ENCODE measurements at places on chromosomes 13 and 19.

DNA sequence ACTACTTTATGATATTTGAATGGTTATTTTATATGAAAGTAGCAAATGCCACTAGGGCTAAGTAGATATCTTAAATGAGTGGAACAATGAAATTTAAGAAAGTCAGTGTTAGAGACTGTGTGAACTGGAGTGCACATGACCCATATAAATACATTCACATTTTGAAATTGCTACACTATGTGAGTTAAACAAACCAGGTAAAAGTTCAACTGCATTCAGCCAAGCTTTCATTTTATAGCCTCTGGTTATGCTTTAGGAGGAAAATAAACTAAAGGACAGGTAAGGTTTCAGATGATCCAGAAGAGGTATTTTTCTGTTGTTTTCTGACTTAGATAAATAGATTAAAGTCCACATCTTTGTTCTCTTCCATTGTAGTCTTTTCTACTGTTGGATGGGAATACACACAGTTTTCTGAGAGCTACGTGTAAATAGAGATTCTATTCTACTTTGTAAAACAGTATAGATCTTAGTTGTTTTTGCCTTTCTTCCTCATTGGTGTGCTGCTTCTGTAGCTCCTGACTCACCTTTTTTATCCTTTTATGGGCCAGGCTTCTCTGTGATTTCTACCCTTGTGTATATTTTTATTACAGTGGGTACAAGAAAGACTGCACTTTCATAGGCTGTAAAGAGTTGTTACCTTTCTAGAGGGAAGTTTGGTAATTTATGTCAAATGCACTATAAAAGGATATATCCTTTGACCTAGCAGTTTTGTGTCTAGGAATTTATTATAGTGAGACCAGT, 54.6 kb upstream of the KCTD4 start:
- no peak for DNase-seq

DNA sequence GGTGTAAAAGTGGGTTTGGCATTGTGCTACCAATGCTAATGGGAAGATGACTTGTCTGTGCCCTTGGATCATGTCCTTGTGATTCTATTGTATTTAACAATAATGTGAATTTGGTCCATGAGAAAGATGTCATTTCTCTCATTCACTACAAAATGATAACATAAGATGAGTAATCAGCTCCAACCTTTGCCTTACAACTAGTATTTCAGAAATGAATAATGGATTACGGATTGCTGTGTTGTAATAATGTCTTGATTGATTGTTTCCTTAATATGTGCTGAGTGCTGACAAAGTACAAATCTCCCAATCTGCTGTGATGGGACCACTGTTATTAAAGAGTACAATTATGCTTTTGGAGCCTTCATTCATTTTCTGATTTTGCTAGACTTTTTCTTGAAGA, 375.0 kb downstream of the PCDH9 start:
- DNase-seq: no peak

DNA sequence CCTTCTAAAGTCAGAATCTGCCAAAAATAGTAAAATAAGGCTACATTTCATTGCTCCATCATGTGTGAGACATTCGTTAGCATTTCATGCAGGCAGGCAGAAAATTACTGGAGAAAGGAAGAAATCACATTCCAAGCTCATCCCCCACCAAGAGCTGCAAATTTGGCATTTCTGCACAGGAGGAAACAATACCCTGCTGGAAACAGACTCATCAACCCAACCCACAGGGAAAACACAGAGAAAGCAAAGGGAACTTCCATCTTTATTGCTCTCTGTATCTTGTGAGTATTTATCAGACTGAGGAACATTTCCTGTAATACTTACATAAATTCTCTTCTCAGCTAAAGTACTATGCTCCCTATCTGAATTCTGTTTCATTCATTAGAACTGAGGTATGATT, 95.7 kb downstream of the KCTD12 start:
- DNase-seq: no peak

DNA sequence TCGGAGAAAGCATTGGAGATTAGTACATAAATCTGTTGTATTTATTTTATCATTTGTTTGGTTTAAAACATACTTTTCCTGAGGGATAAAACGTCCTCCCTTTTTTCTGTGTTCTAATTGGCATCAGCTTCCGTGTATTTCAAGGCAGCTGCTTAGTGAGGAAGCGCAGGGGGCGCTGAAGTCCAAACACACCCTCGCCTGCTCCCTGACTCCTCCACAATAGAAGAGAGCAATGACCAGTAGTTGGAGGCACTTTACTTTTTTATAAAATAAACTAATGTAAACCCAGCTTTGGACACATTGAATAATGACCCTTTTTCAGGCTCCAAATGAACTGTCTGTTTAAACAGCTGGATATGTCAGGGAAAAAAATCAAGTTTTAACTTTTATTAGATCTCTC, 79.9 kb downstream of the RNASEH2B start:
- DNase-seq: no peak

- DNase-seq: no peak
Observed at GRCh38 chr19:35913589-35913988, 5.5 kb upstream of the TYROBP start.

DNA sequence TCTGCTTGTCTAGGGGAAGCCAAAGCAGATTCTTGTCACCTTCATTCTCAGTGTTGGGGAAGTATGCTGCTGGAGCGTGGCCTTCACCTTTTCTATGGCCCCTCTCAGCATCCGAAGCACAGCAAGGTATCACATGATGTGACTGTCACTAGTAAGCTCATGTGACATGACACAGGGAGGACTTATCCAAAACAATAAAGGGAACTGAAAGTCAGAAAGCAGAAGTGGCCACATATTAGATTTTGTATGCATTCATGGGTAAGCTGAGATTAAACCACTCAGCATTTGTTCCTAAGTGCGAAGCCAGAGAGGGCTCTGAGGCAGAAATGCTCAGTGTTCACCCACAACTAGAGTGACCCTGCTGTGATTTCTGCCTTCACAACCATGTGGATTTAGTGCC, 72.8 kb upstream of the PCDH8 start:
- no peak for DNase-seq

GRCh38 chr19:49161987-49162386, 4.4 kb downstream of the TRPM4 start:
- DNase-seq: no peak

DNA sequence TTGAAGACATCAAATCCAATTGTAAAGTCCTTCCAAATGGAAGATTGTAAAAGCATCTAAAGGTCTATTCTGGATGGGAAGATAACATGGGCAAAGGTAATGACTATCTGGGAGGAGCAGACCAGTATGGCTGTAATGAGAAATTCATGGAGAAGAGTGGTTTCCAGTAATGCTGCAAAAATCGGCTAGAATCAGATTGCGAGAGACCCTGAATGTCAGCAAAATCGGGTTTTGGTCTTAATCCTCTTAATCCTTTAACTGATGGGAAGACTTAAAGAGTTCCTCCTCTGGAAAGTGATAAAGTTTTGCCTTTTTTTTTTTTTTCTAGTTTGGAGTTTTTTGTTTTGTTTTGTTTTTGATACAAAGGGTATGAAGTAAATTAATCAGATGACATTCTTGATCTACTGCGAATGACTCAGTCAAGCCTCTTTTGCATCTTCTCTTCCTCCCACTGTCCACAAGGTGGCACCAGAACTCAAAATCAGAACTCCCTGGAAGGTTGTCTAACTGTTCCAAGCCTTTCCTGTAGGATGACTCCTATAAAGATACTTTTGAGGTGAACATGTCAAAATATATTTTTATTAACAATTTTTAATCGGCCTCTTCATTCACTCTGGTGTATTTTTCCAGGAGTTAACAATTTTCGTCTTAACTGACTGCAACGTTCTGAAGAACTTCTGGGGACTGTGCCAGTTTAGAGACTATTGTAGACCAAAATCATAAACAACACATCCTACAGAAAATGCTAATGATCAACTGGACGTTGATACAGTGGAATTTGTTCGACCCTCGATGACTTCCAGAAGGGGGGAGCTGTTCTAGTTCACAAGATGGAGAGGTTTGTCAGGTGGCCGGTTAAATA, 213.3 kb upstream of the MIR17HG start:
- no peak for DNase-seq

DNA sequence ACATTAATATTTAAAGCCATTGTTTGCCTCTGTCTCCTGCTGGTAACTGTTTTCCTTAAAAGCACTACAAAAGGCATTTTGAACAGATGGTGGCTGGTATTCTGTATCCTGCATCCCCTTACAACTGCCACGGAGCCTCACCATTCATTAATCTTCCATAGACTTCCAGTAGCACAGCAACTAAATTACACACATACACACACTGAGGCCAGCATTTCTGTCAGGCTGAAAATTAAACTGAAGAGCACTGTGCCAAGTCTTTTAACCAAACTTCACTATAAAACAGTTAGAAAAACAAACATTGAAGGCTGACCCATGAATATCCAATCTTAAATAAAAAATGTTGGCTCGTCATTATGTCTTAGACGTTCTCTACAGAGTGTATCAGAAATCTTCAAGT, 697.8 kb downstream of the DACH1 start:
- no peak for DNase-seq

DNA sequence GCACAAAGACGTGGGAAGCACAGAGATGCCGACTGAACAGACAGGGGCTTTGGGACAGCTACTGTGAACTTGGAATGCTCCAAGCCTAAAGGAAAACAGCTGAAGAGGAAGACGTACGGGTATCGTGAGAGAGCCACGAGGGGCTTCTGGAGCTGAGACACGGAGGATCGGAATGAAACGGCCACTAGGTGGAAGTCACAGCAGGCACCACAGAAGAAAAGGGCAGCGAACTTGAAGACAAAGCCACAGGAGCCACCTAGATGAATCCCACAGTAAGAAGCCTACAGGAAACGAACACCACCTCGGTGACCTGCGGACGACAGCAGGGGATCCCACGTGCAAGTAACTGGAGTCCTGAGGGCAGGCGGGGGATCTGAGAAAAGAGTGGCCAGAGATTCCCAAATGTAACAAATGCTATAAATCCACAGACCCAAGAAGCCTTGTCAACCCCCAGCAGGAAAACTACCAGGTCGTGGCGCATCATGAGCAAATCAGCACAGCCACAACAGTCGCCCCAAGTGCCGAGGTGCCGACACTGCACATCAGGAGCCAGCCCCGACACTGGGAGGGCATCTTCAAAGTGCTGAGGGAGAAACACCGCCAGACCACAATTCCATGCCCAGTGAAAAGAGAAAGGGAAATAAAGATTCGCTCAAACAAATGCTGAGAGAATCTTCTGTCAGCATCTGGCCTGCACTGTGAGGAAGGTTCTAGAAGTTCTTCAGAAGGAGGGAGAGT, 39.3 kb upstream of the ISYNA1 start:
- DNase-seq: no peak

- DNase-seq: no peak
Observed at GRCh38 chr13:73781384-73781783, 352.8 kb downstream of the KLF12 start.

Measured in lower lobe of right lung (tissue), 2 donors.